Small intestine (tissue), 16 donors: ENCODE measurements at places on chromosomes 3 and 15. TPM values are rescaled to one million over a fixed set of nuclear protein-coding genes. Genes with fewer than 3 reads are reported as not detected.

- H3K4me3 ChIP-seq, result no peak overlapping the region
- DNase-seq, result peak; percentile 67
- peak overlapping the region; percentile 39 for H3K27ac ChIP-seq
- H3K36me3 ChIP-seq, result peaks cover 3% of the 10 kb centered on the region
- H3K4me1 ChIP-seq, result peaks cover 3% of the 10 kb centered on the region
Observed at GRCh38 chr3:119227070-119227850, 13.4 kb downstream of the B4GALT4 start.

The TBC1D2B gene
- 7.8 TPM for polyA plus RNA-seq

DNA sequence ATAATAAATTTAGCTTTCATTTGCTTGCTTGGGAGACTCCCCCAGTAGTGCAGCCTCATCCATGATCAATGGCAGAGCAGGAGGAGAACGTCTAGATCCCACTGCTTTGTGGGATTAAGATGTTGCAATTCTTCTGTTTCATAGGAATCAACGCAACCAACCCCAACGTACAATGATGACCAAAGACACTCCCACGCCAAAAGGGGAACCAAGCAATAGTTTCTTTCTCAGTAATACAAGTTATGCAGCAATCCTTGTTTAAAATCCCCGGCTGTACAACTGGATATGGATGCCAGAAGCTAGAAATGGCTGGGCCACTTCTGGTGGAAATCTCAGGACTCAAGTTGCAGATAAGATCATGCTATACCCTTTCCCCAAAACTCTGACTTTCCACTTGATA lies 411.2 kb downstream of the VPS13C start:
- H3K4me1 ChIP-seq, result no peaks in the 10 kb centered on the region
- peaks cover 2% of the 10 kb centered on the region for H3K27me3 ChIP-seq
- no peaks in the 10 kb centered on the region for H3K36me3 ChIP-seq
- DNase-seq, result no peak
- H3K4me3 ChIP-seq, result no peak overlapping the region
- no peak overlapping the region for H3K27ac ChIP-seq

GRCh38 chr3:141076797-141077571 lies 25.8 kb downstream of the SPSB4 start:
- no peak for DNase-seq
- H3K4me1 ChIP-seq, result peaks cover 11% of the 10 kb centered on the region
- H3K4me3 ChIP-seq, result no peak overlapping the region
- H3K27ac ChIP-seq, result no peak overlapping the region
- H3K36me3 ChIP-seq, result no peaks in the 10 kb centered on the region

- H3K4me1 ChIP-seq, result no peaks in the 10 kb centered on the region
- H3K27me3 ChIP-seq, result no peaks in the 10 kb centered on the region
- no peak overlapping the region for H3K4me3 ChIP-seq
- H3K27ac ChIP-seq, result no peak overlapping the region
Observed at GRCh38 chr15:41278319-41278718, 47.3 kb downstream of the CHP1 start.

The SI gene
- 185 TPM for polyA plus RNA-seq

The GOLGA8O gene
- polyA plus RNA-seq, result 0.21 TPM

DNA sequence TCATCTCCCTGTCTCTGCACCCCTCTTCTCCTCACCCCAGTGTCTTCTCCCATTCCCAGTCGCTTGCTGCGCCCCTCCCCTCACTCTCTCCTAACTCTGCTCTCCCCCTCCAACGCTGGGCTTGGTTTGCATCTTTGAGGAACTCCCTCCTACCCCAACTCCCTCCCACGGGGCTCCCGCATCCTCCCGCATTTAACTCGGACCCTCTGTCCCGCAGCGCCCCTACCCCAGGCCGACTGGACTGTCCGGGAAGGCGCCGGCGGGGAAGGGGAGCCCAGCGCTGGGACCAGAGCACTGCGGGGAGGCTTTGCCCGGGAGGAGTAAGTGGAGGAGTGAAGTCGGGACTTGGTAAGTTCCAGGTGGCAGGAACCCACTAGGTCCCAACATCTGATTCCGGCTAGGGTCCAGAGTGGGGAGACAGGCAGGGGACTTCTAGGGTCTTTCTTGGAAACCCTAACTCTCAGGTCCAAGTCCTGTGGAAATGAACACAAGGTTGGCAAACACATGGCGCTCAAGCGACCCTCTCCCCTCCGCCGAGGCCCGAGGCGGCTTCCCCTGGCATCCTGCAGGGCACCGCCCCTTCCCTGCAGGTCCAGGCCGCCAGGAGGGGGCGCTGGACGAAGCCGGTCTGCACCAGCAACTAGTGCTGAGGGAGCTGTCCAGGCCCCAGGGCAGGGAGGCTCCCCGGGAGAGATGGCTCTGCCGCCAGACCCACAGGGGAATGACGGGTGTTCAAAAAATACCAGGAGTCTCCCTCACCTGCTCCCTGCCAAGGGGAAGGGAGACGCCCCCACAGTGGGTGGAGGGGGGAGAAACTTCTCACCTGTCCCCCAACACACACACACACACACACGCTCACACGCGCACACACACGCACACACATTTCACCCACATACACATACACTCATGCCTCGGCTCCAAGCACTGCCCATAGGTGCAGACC lies 53.2 kb downstream of the LHFPL4 start:
- H3K4me1 ChIP-seq, result no peaks in the 10 kb centered on the region
- DNase-seq, result peak; percentile 73
- H3K36me3 ChIP-seq, result no peaks in the 10 kb centered on the region
- no peaks in the 10 kb centered on the region for H3K27me3 ChIP-seq
- no peak overlapping the region for H3K4me3 ChIP-seq
- no peak overlapping the region for H3K27ac ChIP-seq

DNA sequence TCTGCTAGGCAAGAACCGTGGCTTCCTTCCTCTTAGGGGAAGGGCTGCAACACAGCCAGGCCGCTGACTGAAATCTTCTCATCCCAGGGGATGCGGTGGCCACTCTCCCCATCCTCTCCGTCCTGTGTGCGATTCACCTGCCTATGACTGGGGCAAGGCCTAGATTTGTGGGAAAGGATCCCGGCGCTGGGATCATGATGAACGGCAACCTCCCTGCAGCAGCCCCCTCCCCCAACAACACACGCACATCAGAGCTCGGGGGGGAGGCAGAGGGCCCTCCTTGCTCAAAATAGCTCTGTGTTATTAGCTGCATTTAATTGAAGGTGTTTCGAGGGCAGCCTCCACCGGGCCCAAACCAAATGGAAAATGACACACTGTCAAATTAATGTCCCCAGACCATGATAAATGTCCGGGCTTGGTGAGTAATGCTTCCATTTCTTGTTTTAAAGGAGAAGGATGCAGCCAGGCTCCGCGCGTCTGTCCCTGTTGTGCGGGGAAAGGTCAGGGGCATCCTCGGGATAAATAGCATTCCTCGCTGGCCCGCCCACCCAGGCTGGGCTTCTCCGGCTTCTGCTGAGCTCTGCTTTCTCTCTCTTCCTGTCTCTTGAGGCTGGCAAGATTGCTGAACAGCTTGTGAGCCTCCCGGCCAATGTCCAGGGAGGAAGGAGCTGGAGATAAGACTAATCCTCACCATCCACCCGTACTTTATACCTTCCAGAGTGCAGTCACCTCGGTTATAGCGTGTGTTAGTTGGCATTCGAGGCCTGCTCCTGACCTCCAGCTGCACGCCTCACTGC lies 56.4 kb upstream of the TLE3 start:
- peaks cover 22% of the 10 kb centered on the region for H3K27me3 ChIP-seq
- peaks cover 3% of the 10 kb centered on the region for H3K4me1 ChIP-seq
- DNase-seq, result peak; percentile 98
- peak overlapping the region; percentile 57 for H3K27ac ChIP-seq
- no peaks in the 10 kb centered on the region for H3K36me3 ChIP-seq

DNA sequence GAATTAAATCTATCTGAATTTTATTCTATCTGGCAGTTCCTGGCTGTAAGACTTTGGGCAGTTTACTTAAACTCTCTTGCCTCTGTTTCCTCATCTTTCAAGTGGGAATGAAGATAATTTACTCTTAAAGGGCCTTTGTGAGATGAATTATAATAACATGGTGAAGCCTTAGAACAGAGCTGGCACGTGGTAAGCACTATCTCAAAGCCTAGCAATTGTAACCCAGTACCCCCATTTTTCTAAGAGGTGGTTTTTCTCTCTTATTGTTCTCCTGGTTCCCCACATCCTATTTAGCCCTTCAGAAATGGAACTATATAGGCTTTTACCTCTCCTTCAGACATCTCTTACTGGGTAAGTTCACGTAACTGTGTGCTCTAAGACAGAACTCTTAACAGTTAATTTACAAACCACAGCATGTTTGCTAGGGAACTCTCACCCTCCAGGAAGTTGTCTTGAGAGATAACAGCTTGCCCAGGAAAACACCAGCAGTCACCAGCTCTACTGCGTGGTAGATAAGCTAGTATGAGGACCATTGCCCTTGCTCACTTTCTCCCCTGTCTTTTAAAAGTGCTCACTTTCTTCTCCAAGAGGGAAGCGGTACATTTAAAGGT lies 12.3 kb upstream of the CRBN start:
- peaks cover 10% of the 10 kb centered on the region for H3K4me1 ChIP-seq
- no peak overlapping the region for H3K27ac ChIP-seq
- no peak overlapping the region for H3K4me3 ChIP-seq
- no peaks in the 10 kb centered on the region for H3K27me3 ChIP-seq
- peak; percentile 52 for DNase-seq

DNA sequence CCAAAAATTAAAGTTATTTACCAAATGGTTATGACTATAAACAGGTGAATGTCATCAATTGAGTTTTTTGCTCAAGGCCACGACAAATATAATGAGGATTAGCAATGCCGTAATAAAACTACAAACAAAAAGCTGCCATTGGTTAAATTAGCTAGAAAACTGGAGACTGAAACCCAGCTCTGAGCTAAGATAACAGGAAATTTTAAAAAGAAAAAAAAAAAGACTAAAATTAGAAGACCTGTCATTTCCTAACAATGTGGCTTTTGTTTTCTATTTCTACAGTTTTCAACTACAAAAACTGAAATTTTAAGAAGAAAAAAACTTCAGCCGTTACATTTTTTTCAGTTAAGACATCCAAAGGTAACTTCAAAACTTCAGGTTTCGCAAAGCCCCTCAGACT lies 9.7 kb downstream of the SLC12A6 start:
- H3K4me1 ChIP-seq, result no peaks in the 10 kb centered on the region
- H3K27ac ChIP-seq, result no peak overlapping the region
- no peak for DNase-seq
- no peaks in the 10 kb centered on the region for H3K27me3 ChIP-seq

GRCh38 chr3:56200251-56200650 lies 268.0 kb downstream of the ERC2 start:
- H3K27ac ChIP-seq, result no peak overlapping the region
- no peak for DNase-seq

The C15orf40 gene
- polyA plus RNA-seq, result 53.5 TPM

The RASGRF1 gene
- 0.10 TPM for polyA plus RNA-seq
